ENCODE measurements at places on chromosomes 6 and 20.

- DNase-seq = no peak
Measured at GRCh38 chr6:53010504-53010903, 15.4 kb upstream of the GSTA4 start.

DNA sequence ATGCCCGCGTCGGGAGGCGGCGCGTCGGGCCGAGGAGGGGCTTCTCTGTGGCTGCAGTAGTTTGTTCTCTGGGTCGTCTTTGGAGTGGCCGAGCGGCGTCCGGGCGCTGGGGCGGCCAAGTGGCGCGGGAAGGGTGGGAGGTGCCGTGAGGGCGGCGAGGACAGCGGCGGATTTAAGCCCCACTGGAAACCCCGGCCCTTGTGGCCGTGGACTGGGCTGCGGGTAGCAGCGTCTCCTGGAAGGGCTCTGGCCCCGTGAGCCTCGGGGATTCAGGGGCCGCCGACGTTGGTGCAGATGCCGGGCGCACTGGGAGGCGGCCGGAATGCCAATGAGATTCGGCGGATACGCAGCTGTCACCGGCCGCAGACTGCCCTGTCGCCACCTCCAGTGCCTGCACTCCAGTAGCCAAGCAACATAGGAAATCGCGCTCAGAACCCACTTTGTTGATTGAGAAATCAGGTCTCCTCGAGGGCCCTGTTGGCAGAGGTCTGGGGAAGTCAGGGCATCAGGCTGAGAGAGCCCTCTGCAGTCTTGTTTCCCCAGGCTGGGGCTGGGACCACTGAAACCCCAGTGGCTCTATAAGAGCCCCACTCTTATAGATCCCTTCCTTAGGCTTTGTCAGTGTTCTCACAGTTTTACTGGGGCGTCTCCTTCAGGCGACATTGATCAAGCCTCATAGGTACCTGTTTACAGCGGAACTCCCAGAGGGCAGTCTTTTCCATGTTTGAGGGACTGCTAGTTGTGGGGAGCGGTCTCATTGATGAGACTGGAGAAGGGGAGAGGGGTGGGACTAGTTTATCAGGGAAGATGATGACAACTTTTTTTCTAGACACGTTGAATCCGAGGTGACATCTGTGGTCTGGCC lies 642 bp downstream of the GZF1 start:
- peak; percentile 48 for DNase-seq

- DNase-seq = no peak
Measured at GRCh38 chr6:63426844-63427243, 107.1 kb upstream of the LGSN start.

GRCh38 chr6:123875784-123876183 lies 72.1 kb downstream of the NKAIN2 start:
- no peak for DNase-seq

DNA sequence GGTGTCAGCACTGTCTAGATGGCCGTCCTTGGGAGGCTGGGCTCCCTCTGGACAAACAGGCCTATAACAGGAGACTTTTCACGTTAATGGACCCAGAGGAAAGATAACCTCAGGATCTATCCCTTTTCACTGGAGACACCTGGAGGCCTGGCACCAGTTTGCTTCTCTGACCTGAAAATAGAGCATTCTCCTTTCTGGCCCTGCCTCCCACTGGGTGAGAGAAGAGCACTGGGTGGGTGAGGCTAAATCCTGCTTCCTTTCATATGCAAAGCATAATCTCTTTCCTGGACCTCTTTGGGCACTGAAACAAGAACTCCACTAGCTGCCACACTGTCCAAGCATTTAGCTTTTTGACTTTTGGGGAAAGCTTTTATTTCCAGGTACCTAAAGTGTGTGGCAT lies 78.3 kb downstream of the FOXO3 start:
- no peak for DNase-seq

- no peak for DNase-seq
Measured at GRCh38 chr6:30135147-30135546, 793 bp upstream of the TRIM40 start.

- DNase-seq = no peak
Measured at GRCh38 chr20:62997417-62998035, 9.2 kb downstream of the BHLHE23 start.

DNA sequence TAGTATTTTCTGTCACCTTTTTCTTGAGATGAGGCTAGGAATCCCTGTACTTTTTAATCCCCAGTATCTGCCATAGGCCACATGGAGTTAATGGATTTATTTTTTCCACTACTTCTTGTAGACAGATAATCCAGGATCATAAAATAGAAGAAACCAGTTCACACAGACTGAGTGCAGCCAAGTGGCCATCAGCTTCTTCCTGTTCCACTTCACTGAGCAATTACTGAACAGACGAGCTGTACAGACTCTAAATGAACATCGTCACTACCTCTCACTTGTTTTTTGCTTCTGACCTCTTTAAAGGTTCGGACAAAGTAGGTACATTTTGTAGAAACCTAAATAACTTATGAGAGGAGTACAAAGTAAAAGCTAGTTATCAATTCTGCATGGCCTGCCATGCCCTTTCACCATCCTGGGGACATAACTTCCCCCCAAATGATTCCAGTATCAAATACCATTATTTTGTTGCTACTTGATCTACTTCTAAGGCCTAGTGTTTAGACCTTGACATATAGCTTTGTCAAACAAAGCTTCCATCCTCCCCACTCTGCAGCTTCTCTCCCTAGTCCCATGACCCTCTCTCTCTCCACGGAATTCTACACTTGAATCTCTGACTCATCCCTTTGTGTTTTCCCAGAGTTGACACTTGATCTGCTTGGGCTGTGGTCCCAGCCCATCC lies 34.4 kb upstream of the ARHGAP18 start:
- no peak for DNase-seq

GRCh38 chr20:3405139-3405538 lies 2.3 kb downstream of the DNAAF9 start:
- DNase-seq = no peak

GRCh38 chr6:120273411-120273810 lies 923.9 kb upstream of the MAN1A1 start:
- no peak for DNase-seq

GRCh38 chr6:21961226-21961625 lies 335.6 kb downstream of the PRL start:
- DNase-seq = no peak

DNA sequence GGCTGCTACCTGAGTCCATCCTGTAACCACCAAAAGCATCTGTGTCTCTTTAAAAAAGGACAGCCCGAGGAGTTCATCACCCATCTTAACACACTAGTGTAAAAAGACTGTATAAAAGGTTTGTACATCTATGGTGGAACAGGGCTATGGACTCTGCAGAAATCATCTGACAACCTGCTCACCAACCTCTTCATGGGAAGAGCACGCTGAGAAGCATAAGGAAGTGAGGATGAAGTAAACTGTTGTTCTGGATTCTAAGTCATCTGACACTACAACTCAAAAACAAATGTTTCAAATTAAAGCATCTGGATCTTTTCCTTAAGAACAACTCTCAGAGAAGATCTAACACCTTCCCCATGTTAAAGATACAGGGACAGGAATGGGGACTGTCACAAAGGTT lies 5.4 kb downstream of the IFNGR1 start:
- no peak for DNase-seq

DNA sequence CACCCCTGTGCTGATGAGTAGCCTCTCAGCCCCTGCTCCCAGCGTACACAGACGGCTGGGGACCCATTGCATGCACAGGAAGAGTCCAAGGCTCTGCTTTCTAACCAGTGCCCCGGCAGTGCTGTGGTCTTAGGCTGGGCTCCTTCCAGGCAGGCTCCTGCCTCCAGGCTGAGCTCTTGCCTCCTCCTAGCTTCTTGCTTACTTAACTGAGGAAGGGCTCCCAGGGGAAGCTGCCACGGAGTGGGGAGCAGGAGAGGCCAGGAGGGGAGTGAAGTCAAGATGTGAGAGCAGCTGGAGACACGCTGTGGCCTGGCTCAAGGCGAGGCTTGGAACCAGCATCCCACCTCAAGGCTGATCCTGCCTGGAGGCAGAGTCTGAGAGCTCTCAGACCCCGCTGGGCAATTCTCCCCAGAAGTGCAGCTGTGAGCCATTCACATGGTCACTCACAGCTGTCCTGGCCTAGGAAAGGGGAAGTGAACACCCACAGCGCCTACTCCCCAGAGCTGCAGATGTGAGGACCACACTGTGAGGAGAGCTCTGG lies 141.0 kb downstream of the TBXT start:
- DNase-seq = no peak

DNA sequence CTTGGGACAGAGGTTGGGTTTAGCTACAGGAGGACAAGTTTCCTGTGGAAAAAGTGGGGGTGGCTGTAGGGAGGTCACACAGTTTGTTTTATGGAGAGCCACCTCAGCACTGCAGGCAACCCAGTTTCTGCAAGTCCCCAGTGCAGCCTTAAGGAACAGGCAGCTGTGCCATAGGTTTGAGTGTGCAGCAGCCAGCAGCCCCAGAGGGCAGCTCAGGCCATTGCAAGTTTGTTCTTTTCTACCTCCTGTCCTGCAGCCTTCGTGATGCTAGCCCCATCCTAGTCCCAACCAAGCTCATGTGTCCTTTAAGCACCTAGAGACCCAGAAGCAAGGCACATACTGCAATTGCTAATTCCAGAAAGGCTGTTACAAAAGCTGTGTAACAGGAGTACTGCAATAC lies 58.8 kb downstream of the ZBTB9 start:
- no peak for DNase-seq

GRCh38 chr6:20604159-20604558 lies 69.9 kb downstream of the CDKAL1 start:
- no peak for DNase-seq
